ENCODE measurements at places on chromosomes 12 and 14.

GRCh38 chr12:25119020-25119419, 75.9 kb downstream of the DNAI7 start:
- no peak for DNase-seq

- no peak for DNase-seq
Observed at GRCh38 chr14:79833781-79834180, 377.5 kb downstream of the DIO2 start.

DNA sequence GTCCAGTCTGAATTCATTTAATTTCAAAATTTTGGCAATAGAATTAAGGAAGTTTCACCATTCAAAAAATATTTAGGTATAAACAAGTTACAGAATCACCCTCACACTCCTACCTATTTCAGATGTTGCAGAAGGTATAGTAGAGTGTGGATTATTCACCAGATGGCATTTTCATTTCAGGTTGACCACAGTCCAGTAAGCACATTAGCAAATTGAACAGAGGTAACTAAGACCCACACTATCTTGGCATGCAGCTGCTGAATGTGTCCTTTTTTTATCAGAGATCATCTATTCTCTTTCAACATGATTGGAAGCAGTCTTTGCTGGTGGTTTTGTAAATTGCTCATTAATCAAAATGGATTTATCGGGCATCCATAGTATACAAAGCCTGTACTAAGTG, 151.8 kb upstream of the GARIN6 start:
- no peak for DNase-seq

DNA sequence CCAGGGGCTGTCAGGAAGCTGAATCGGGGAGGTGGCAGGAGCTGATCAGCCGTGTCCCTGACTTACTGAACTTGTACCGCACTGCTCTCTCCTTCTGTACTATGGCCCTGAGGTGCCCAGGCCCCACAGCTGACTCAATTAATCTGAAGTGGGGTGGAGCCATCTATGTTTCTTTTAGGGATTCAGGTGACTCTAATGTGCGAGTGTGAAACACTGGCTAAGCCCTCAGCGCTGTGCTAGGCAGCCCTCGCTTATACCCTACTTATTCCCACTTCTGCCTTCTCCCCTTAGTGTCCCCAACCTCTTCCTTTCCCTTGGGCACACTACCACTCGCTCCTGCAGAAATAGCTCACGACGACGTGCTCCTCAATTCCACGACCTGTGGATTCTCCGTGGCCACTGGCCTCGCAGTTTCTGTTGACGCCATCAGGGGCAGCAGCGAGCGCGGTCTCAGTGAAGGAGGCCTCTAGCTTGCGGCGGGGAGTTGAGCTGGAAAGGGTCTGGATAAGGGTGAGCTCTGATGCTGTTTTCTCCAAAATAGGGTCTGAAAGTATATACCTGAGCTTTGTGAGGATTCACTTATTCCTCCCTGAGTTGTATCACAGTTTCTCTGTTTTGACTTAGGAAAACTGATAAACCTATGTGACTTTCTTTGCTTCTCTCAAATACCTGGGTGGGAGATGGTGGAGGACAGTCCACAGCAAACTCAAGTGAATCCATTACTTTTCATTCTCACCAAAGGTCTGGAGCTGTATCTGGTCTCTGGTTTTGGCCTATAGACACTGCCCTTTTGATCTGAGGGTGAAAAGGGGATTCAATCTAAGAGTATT, 167.6 kb downstream of the SLC41A2 start:
- no peak for DNase-seq

GRCh38 chr12:68839183-68840147, 31.5 kb downstream of the MDM2 start:
- no peak for DNase-seq

GRCh38 chr12:119686355-119686754, 18.4 kb downstream of the PRKAB1 start:
- no peak for DNase-seq

DNA sequence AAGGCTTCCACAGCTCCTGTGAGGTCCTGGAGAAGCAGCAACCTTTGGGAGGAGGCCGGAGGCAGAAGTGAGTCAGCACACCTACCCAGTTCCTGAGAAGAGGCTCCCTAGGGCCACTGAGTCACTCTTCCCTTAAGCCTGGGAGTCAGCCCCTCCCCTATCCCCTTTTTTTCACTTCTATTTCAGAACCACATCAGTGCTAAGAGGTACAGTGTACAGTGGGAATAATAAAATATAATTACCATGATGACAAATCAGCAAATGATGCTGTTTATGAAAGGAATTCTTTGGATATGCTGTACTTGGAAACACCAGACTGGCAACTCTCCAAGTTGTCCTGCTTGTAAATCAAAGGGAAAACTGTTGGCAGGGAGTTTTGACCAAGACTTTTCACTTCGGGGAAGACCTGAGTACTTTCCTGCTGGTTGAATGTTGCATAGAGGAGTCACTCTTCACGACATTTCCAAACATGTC, 7.8 kb upstream of the TBPL2 start:
- DNase-seq = no peak

GRCh38 chr12:124501112-124501561, 66.3 kb downstream of the NCOR2 start:
- DNase-seq = no peak

DNA sequence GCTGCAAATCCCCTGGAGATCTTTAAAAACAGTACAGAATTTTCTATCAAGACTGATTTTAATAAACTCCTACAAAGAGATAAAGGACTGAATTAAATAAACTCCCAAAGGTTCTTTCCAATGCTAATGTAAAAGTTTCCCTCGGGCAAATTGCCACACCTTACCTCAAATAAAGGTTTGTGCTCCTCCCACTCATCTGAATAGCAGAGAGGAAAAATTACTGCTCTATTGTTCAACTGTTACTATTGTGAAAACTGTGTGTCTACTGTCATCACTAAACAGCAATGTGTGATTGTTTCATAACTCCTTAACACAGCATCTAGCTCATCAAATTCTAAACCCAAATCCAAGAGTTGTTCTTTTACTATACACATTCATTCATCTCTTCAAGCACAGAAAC, 3.2 kb downstream of the SPTLC2 start:
- DNase-seq = no peak

DNA sequence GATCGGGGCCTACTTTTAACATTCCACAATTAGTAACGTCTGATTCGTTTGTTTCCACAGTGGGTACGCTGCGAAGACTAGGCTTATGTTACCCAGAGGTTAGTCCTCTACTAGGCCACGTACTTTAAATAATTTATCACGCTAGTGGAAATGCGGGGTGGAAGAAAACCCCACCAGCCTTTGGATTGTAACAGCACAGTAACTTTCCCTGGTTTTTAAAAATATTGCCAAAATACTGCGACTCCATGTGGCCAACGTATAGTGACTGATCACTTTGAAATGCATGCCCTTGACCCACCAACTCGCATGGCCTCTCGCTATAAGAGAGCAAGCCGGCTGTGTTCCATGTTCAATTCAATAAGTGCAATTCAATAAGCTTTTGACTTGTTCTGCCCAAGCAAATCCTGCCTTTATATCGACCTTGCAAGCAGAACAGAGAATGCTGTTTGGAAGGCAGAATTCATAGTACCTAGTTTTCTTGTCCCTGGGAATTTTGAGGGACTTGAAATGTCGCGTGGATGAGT, 882 bp upstream of the GTF2A1 start:
- no peak for DNase-seq

DNA sequence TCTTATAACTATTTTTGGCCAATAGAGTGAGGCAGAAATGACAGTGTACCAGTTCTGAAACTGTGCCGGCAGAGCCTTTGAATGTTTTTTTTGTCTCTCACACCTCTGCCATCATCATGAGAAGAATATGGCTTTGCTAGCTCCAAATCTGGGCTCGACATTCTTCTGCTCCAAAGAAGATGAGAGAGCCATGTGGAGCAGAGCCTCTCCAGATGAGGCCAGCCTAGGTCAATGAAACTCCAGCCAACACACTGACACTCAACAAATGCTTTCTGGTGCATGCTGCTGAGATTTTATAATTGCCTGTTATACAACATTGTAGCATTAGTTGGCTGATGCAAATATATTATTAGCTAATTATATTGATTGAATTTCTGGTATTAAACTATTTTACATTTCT, 154.7 kb downstream of the SLC38A4 start:
- DNase-seq = no peak

GRCh38 chr14:76376409-76376877, 506 bp downstream of the ESRRB start:
- no peak for DNase-seq

- peak; percentile 66 for DNase-seq
Observed at GRCh38 chr14:76876076-76876475, 49.9 kb downstream of the LRRC74A start.

DNA sequence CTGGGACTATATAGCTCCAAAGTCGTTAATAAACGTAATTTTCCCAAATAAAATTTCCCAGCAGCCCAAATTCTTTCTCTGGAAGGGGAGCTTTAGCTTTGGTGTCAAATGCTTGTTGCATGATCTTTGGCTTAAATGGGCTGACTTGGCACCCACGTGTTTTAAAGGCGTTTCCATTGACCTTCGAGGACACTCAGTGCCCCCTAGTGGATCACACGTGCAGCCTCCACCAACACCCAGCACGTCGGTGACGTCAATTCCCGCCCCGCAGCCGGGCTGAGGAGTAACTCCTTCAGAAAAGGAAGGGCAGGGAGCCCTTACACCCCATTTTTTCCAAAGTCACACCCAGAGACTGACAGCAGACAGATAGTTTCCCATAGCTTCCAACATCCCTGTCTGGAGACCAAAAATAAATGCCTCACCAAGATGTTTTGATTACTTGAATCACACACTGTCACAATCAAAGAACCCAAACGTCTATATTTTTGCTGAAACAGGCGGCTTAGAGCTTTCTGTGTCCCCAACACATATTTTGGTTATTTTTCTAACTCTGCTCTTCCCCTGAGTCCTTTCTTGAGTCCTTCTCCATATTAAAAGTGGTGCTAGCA, 707.9 kb downstream of the AACS start:
- DNase-seq = no peak

DNA sequence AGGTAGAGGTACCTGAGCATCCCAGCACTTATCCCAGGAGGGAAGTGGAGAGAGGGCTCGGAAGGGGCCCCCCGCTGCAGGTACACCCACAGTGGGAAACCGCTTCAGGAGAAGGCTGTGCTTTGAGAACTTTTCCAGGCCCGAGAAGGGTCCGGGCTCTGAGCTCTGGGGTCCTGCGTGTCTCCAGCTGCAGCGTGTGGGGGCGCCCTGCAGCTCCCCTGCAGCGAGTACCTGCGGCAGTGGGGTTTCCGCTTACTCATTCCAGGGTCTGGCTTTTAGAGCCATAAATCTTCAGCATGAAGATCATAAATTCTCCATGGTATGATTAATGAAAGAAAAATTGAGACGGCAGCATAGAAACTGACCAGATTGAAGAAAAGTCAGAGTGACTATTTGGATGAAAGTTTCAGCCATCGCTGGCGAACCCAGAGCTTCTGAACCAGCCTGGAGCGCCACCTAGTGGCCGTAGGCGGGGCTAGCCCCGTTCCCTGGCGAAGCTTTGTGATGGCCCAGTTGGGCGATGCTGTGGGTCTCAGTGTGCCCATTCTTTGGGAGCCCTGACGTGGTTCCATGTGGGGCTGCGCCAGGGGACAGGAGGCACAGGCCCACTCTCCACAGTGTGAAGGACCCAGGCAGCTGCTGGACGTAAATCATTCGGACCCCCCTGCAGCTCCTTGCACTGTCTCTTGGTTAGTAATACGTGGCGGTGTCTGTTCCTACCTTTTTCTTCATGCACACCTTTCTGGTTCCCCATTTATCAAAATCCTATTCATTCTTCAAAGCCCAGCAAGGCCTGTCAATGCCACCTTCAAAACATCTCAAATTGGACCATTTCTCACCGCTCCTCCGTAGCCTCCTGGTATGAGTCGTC, 198.2 kb downstream of the TSPAN9 start:
- DNase-seq = no peak

GRCh38 chr12:122040579-122041386, 19.1 kb downstream of the BCL7A start:
- no peak for DNase-seq

- no peak for DNase-seq
Observed at GRCh38 chr12:81888106-81888740, 129.1 kb upstream of the PPFIA2 start.

DNA sequence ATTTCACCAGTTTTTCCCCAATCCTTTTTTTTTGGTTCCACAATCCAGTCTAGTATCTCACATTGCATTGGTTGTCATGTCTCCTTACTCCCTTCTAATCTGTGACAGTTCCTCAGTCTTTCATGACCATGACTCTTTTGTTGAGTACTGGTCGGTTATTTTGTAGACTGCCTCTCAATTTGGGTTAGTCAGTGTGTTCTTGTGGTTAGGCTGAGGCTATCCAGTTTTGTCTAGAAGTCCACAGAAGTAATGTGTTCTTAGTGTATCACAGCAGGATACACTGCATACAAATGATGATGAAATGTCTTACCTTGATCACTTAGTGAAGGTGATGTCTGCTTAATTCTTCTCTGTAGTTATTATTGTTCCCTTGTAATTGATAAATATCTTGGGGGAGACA, 24.8 kb downstream of the PELI2 start:
- DNase-seq = no peak

- no peak for DNase-seq
Observed at GRCh38 chr12:104546575-104546974, 89.8 kb downstream of the CHST11 start.

- no peak for DNase-seq
Observed at GRCh38 chr12:8849876-8850275, 27.5 kb downstream of the A2ML1 start.

DNA sequence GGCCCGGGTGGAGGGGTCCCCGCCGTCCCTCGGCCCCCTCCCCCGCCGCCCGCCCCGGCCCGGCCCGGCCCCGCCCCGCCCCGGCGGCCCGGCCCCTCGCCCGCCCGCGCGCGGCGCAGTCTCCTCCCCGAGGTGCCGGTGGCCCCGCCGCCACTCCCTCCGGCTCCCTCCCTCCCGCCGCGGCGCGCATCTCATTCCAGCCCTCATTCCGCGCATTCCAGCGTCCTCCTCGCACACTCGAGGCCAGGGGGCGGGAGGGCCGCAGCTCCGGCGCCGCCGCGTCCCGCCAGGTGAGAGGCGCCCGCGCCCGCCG, at the start of gene TEAD4:
Gene TEAD4, plus strand, starts transcription at position 206 of the 313 bp plus-strand sequence.
- DNase-seq = no peak

DNA sequence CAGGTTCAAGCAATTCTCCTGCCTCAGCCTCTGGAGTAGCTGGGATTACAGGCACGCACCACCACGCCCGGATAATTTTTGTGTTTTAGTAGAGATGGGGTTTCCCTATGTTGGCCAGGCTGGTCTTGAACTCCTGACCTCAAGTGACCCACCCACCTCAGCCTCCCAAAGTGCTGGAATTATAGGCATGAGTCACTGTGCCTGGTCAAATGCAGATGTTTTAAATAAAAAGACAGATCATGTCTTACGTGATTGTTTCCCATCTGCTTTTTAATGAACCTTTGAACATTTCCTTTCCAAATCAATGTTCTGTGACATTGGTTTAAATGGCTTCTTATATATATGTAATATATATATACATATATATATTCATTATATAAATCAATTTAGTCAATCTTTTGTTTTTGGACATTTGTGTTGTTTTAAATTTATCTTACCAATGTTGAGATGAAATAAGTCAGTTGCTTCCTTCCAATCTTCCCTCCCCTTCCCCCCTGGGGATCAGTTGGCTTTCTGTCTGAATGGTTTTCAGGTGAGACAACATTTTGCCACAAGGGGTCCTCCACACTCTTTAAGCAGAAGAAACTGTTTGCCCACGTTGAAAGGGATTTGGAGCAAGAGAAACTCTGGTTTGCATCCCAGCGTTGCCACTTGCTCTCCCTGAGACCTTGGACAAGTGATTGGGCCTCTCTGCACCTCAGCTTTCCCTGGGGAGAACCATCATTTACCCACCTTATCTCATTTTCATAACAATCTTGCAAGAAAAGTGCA, 47.6 kb upstream of the RBM19 start:
- DNase-seq = no peak
